ENCODE measurements at places on chromosomes 2 and 18.

DNA sequence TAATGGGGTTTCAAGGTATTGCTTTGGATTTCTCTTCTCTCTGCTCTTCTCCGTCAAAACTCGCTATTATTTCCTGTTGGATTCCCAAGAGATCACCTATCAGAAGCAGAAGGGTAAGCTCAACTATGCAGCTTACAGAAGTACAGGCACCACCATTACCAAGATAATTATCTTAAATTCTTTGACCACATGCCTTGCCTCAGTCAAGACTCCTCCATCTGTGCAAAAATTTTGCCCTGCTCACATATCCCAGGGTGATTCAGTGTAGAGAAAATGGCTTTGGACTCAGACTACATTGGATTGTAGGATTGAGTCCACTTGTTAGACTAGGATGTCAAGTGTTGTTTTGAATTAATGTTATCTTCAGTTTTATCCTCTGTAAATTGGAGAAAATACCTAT, 698.7 kb downstream of the TDRD15 start:
- no peak for DNase-seq

DNA sequence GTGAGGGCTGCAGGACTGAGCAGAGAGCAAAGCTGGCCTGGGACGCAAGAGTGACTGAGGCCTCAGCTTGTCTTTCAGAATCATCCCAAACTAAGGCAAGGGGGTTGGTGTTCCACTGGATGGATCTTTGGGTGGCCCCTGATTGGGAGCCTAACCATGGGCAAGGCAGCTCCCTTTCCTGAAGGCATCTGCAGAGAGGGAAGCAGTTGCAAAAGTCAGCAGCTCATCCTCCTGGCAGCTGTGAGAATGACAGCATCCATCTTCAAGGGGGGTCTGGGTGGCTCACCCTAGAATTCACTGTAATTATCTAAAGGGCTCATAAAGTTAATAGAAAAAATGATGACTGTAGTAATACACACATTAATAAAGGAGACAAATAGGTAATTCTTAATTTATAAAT, 46.5 kb upstream of the RAB31 start:
- no peak for DNase-seq

DNA sequence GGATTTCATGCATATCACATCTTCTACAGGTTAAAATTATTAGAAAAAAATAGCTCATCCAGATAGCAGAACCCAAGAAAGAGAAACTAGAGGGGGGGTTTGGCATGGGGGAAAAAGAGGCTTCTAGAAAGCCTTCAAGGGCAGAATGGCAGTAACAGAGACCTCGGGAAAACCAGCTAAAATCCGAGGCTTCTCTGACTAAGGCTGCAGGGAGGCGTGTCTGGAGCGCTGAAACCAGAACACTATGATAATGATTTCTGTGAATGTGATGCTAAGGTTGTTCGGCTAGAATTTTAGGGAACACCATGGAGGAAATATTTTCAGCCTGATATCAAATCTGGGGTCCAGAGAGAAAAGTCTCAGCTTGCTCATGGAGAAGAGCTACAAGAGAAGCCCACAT, 73.0 kb downstream of the ATP8B1 start:
- DNase-seq: no peak

GRCh38 chr18:13599031-13599430, 127.3 kb downstream of the FAM210A start:
- DNase-seq: no peak

DNA sequence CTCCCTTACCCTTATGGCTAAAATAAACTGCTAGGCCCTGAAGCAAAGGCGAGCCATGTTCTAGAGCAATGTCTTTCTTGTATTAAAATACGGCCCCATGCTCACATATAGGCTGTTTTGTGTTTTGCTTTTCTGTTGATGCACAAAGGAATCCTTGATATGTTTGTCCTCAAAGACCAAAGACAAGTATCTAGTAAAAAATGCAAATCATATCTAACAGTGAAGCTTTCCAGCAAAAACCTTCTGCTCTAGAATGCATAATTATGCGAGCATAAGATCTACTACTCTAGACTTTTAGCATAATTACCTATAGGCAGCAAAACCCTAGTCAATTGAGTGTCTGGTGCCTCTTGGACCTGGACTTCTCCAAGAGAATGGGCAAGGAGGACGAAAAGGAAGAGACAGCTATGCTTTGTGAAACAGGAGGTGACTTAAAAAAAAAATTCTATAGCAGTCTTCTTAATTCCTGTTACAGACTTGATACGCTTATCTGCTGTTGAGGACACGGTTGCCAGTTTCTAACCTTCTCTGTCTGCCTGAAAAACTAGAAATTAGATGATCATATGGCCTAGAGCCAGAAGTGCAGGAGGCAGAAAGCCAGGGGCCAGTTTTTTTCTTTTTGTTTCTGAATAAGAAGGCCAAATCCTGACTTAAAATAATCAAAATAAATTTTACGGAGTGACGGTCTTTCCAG, 1.5 kb upstream of the AMMECR1L start:
- no peak for DNase-seq

DNA sequence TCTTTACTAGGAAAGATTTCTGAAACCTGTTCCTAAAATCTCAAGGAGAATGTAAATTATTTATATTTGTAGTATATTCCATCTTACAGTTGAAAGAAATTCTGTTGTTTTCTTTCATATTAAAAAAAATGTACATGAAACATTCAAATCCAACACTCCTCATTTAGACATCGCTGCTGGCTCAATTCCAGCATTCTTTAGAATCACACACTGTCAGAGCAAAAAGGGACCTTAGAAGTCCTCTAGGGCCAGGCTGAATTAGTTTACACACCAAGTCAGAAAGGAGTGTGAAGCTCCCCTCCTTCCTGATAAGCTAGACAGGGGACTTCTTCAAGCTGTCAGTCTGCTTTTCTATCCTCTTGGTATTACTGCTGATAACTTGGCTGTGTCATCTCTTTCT, 158.6 kb upstream of the LTBP1 start:
- no peak for DNase-seq

- DNase-seq: no peak
These were observed at the start of gene NLRC4 for GRCh38 chr2:32264422-32265105. Gene NLRC4, minus strand, starts transcription at chr2:32264886. Its CDS starts 8,111 bp downstream, at chr2:32256775.

DNA sequence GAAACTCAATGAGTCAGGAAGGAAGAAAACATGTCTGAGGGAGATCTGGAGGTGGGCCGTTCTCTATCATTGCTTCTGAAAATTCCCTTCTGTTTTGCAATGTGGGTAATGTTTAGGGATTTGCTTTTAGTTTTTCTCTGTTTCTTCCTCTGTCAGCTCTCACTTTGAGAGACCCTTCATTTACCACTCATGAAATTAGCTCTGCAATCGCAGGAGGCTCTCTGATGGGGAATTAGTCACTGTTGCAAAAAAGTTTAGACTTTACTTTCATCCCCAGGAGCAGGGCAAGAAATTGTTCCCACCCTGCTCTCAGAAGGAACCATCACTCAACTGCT, 80.0 kb upstream of the MAP4K3 start:
- DNase-seq: no peak

DNA sequence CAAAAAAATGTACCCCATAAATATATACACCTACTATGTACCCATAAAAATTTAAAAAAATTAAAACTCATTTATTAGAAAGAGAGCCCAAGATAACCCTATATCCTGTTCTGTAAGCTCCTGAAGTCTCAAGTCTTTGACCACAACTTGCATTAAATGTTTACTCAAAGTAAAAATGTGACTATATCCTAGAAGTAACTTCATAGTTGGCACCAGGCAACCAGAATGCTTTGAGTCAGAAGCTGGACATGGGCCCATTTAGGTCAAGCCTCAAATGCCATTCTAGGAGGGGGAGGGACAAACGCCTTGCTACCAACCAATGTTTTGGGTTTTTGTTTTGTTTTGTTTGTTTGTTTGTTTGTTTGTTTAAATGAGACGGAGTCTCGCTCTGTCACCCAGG, 9.3 kb upstream of the TBC1D8 start:
- no peak for DNase-seq

GRCh38 chr2:239321596-239322415, 79.0 kb downstream of the HDAC4 start:
- DNase-seq: no peak

- DNase-seq: no peak
These were observed 166.6 kb downstream of the TNS1 start for GRCh38 chr2:217835931-217836891.

DNA sequence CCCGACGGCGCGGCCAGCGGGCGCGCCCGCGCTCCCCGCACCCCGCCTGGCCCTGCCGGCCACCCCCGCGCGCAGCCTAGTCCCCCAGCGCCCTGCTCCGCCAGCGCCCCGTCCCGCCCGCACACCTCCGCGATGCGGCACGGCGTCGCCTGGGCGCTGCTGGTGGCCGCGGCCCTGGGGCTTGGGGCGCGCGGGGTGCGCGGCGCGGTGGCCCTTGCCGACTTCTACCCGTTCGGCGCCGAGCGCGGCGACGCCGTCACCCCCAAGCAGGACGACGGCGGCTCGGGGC, 232 bp downstream of the SNED1 start:
- no peak for DNase-seq

DNA sequence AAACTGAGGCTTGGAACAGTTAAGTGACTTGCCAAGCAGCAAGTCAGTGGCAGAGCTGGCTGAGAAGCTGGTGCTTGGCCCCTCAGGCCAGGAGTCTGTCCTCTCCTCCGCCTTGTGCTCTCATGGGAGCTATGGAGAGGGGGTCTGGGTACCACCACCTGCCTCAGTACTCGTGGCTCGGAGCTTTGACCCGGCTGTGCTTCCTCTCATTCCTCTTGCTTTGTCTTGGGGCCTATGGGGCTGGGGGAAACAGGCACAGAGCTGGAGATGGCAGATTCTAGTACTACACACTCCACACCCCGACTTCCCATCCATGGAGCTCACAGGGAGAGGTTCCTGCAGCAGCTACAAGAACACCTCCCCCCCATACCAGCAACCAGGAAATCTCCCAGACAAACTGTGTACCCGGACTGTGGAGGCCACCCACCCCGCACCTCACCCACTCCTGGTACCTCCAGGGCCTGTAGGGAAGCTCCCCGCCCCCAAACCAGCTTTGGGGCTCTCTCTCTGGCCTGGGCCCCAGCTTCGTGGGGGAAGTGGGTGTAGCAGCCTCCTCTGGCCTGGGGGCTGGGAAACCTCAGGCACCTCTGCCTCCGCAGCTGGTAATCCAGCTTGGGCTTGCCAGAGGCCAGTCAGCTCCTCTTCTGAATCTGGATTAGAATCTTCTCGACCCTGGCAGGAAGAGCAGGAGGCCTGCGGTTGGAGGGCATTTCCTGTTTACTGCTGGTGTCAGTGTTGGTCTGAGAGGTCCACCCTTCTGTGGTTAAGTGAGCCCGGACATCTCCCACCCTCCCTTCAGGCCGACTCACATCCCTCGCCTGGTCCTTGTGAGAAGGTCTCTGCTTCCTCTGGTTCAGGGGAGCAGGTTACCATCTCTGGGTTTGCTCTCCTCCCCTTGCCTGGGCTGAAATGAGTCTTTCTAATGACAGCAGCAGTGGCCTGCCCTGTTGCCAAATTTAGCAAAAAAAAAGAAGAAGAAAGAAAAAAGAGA, 22.3 kb upstream of the RHOB start:
- no peak for DNase-seq

- DNase-seq: no peak
These were observed 98.5 kb upstream of the BOD1L2 start for GRCh38 chr18:57048351-57048750.

DNA sequence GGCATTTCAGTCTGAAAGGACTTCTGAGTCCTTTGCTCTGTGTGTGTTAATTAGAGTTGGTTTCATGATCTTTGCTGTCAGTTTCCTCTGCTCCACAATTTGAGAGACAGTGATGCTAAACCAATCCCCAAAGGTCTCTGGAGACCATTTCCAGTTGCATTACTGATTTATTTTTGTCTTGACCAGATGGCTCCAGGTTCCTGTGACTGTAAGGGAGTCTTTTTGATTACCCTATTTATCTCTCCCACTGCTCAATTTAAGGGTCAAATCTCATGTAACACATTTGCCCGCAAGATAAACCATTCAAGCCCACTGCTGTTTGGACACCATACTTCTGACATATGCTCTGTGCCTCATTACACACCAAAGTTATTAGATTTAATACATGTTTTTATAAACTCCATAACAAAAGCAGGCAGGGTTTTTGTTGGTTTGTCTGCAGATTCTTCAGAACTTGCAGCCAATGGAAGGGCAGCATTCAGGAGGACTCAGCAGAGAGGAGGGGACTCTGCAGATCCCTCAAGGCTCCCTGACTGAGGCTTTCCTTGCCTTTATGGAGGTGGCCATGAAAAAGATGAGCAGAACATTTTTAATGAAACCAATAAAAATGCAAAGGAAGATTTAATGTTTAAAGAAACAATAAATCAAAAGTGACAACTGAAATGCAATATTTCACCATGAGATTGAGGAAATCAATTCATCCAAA, 889.3 kb upstream of the CELF4 start:
- no peak for DNase-seq

- no peak for DNase-seq
These were observed 24.6 kb upstream of the PLB1 start for GRCh38 chr2:28471214-28471613.

- no peak for DNase-seq
These were observed 7.3 kb downstream of the TNFRSF11A start for GRCh38 chr18:62332431-62332830.

GRCh38 chr2:6064757-6065156, 372.6 kb downstream of the SOX11 start:
- DNase-seq: no peak

DNA sequence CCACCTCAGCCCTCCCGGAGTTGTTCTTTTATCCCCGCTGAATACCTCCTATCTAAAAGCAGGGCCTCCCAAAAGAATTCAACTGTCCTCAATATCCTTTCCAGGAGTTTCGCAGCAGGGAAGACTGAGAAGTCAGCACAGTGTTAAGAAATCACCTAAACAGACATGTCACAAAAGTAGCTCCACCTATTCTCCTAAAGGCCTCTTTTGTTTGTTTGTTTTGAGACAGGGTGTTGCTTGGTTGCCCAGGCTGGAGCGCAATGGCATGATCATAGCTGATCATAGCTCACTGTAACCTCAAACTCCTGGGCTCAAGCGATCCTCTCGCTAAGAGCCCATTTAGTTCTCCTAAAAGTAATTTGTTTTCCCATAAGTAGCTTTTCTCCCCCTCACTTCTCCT, 53.8 kb downstream of the TEX44 start:
- no peak for DNase-seq

- no peak for DNase-seq
These were observed 148.5 kb downstream of the INHBB start for GRCh38 chr2:120494446-120494845.

- no peak for DNase-seq
These were observed 5.4 kb upstream of the SALL3 start for GRCh38 chr18:78974115-78974761.

DNA sequence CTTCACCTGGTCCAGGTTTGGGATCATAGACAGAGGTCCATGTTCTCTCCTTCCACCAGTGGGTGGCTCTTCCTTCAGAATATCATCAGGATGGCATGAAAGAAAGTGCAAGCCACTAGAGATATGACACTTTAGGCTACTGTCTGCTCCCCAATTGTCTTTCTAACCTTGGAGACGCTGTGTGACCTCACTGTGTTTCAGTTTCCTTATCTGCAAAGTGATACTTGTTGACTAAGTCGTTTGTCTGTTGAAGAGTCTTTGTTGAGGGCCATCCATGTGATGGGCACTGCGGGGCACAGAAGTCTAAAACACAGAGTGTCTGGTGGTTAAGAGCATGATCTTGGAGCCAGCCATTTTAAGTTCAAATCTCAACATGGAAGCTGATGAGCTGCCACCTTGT, 259.9 kb upstream of the THSD7B start:
- DNase-seq: no peak
